ENCODE measurements at places on chromosomes 16 and 17.
A peak's percentile ranks its signal among the peaks of the same experiment; 100 is the strongest.

- DNase-seq = no peak
Observed at GRCh38 chr16:2776500-2777139, 460 bp downstream of the ELOB start.

GRCh38 chr17:44722254-44722653 lies 13.8 kb downstream of the DBF4B start:
- no peak for DNase-seq

GRCh38 chr16:35750701-35751104 lies 2291.3 kb downstream of the TP53TG3F start:
- DNase-seq = no peak

- no peak for DNase-seq
Observed at GRCh38 chr17:28734712-28735241, 6.2 kb downstream of the NEK8 start.

- DNase-seq = no peak
Observed at GRCh38 chr17:17993366-17993765, 20.7 kb downstream of the DRC3 start.

GRCh38 chr16:3106205-3106928 lies 6.0 kb upstream of the ZNF205 start:
- DNase-seq = peak; percentile 80

- DNase-seq = no peak
Observed at GRCh38 chr17:56292010-56292409, 138.7 kb downstream of the ANKFN1 start.

DNA sequence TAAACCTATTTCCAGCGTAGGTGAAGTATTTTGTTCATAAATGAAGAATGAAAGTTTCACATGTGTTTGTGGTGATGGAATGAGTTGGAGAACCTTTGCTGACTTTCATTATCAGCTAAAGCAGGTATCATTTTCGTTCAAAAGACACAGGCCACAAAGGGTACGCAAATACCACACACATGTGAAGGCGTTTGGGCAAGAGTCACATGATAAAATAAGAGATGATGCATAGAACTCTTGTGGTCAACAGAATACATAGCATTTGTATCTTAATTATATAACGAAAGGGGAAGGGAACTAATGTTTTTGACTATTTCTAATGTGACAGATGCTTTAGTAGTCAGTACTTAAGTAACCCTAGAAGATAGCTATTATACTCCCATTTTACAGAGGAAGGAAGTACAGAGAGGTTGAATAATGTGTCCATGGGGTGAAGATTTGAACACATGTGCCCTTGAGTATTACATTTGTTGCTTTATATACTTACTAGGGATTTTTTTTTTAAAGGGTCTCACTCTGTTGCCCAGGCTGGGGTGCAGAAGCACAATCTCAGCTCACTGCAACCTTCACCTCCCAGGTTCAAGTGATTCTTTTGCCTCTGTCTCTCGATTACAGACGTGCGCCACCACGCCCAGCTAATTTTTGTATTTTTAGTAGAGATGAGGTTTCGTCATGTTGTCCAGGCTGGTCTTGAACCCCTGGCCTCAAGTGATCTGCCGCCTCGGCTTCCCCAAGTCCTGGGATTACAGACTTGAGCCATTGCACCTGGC lies 4.8 kb downstream of the RPA1 start:
- no peak for DNase-seq

- DNase-seq = no peak
Observed at GRCh38 chr17:78896091-78896833, 6.7 kb downstream of the CEP295NL start.

DNA sequence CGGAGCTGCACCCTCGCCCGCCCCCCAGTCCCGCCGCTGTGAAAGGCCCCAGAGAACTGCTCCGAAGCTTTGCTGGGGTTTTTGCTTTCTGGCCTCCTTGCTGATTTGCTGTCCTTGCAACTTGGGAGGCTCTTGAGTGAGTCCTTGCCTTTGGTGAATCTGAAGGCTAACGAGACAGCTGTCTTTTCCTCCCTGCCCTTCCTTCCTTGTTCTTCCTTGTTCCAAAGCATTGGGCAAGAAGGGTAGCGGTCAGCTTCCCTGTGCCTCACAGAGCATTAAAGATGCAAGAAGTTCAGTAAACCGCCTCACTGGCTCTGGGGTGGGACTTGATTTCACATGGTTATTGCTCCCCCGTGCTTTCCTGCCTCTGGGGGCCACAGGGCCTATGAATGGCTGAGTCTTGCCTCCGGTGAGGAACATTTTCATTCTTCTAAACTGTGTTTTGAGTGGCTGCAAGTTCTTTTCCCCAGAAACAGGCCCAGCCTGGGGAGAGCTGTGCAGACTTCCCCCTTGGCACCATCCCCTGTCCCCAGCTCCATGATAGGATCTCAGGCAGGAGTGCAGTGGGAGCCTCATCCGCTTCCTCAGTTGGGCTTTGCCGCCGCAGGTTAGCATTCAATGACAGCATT lies 1.4 kb downstream of the YPEL2 start:
- DNase-seq = no peak

DNA sequence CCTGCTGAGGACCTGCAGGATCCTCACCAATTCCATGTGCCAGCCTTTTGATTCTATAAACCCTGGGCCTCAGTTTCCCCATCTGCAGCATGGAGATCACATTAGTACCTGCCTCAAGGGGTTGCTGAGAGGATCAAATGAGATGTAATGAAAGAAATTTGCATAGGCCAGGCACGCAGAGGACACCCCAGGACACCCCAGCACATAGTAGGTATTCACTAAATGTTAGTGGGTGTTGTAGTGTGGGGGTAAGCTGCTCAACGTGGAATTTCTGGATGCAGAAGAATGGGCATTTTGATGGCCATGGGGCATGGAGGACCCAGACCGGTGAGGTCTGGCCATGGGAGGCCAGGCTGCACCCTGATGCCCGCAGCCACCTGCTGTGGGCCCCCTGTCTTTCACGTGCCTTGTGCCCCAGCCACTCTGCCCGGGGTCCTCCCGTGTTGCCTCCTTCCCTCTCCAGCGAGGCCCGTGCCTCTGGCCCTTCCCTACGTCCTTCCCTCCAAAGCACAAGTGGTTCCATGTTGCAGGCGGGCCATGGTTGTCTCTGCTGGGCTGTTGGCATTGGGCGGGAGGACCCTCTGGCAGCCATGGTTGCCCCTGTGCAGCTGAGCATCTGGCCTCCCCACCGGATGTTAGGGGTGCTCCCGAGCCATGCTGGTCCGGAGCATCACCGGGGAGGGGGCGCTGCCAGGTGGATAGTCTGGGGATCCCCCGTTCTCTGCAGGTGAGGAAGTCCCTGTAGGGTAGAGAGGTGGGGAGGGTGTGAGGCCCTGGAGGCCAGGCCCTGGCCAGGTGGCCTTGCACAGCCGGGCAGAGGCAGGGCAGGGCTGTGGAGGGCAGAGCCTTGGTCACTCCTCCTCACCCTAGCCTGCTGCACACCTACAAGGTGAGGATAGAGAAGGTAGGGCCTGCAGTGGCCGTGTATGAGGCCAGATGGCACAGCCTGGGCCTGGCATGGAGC lies 8.6 kb downstream of the MAP2K3 start:
- no peak for DNase-seq
